ENCODE measurements at places on chromosomes 4 and X.

GRCh38 chrX:112968351-112969133, 127.9 kb upstream of the AMOT start:
- no peak for DNase-seq

- DNase-seq = no peak
These were observed 118.9 kb upstream of the GK2 start for GRCh38 chr4:79526641-79527565.

DNA sequence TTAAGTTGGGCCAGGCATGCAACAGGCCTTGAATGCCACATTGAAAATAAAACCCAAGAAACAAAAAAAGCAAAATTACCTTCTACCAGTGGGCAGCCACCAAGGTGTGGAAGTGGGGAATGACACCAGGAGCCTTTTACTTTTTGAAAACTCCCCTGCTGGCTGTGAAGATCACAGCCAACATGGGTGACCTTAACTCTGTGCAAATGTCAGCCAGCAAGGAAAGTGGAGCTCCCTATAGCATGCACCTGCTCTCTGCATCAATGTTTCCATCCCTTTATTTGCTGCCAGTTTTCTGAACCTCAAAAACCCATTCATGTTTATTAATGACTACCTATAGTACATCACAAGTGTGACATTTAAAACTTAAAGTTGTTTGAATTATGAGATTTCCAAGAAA, 63.7 kb downstream of the HS3ST1 start:
- DNase-seq = no peak

DNA sequence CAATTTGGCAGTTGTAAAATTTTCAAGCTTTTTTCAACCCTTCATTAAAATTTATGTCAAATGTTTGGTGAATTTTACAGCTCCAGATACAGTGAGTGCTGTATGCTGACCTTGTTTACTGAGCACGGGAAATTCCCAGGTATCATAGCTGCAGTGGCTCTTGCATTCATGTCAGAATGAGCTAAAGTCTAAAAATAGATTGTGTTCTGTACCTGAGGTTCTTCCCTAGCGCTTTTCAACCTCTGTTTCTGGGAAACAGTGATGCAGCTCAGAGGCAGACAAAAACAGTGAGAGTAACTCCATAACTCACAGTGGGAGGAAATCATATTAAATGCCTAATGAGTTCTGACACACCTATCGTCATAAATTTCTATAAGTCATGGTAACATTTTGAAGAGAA, 393.8 kb upstream of the GNPDA2 start:
- no peak for DNase-seq

DNA sequence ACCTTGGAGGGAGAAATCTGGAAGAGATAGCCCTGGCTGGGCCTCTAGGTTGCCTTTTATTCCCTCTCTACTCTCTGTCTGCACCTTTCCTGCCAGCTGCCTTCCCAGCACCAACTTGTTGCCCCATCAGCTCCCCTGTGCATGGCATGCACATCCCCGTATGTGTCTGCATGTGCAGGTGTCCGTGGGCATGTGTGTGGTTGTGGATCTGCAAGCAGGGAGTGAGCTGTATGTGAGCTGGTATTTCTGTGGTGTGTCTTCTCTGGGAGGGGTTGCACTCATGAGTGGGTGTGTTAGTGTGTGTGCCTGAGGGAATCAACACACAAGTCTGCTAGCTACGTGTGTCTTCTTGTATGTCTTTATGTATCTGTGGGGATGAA, 9.9 kb downstream of the L1CAM start:
- DNase-seq = no peak

- no peak for DNase-seq
These were observed 267.4 kb downstream of the ANK2 start for GRCh38 chr4:113316879-113317278.

GRCh38 chrX:54495814-54496516, at the start of gene FGD1:
TSS of gene FGD1 (minus strand) at chrX:54496234. CDS start at chrX:54495432, 802 bp downstream.
- peak; percentile 7 for DNase-seq

GRCh38 chrX:136574548-136574947, 42.5 kb downstream of the VGLL1 start:
- DNase-seq = no peak

DNA sequence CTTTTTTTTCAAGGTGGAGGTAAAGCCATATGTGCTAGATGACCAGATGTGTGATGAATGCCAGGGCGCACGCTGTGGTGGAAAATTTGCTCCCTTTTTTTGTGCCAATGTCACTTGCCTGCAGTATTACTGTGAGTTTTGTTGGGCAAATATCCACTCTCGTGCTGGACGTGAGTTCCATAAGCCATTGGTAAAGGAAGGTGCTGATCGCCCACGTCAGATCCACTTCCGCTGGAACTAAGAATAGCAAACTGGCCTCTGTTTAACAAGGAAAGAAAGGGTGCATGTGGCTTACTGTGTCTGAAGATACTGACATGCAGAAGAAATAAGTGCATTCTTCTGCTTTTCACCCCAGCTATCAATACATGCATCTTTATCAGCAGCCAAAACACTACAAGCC, 63.9 kb downstream of the CPEB2 start:
- no peak for DNase-seq

- no peak for DNase-seq
These were observed 6.3 kb downstream of the CPE start for GRCh38 chr4:165385126-165385525.

GRCh38 chr4:1770245-1770644, 22.8 kb upstream of the FGFR3 start:
- DNase-seq = no peak

Measured in brain microvascular endothelial cell (primary cell).